ENCODE measurements at places on chromosomes 1 and 21. TPM values are rescaled to one million over a fixed set of nuclear protein-coding genes. Genes with fewer than 3 reads are reported as not detected.

FCRL1 gene
- 1.8 TPM for total RNA-seq

PRAMEF15 gene
- not detected for total RNA-seq

RPS27 gene
- 1,129 TPM for total RNA-seq

HTR6 gene
- total RNA-seq, result not detected

TAS1R2 gene
- total RNA-seq, result not detected

DCDC2B gene
- not detected for total RNA-seq

MFSD2A gene
- total RNA-seq, result 13.1 TPM

LRRC71 gene
- total RNA-seq, result not detected

AIRE gene
- not detected for total RNA-seq

- no peak for DNase-seq
Observed at GRCh38 chr1:31020007-31020790, 45.3 kb downstream of the PUM1 start.

GRCh38 chr1:97202481-97203380 lies 481.1 kb downstream of the PTBP2 start:
- no peak for DNase-seq

DNA sequence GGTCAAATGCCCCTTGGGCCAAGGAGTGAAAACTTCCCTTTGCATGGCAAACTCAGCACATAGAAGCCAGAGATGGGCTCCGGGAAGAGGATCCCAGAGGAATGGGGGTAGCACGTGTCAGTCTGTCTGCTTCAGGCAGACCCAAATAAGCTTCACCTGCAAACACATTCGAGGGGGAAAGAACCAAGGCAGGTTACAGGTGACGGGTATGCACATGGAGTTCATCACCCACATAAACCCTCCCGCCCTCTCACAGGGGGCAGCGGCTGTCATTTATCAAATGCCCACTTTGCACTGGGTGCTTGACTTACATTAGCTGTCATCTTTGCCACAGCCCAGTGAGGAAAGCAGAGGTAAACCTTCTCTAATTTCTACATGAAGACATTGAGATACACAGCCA lies 73.0 kb upstream of the TLR5 start:
- no peak for DNase-seq

DNA sequence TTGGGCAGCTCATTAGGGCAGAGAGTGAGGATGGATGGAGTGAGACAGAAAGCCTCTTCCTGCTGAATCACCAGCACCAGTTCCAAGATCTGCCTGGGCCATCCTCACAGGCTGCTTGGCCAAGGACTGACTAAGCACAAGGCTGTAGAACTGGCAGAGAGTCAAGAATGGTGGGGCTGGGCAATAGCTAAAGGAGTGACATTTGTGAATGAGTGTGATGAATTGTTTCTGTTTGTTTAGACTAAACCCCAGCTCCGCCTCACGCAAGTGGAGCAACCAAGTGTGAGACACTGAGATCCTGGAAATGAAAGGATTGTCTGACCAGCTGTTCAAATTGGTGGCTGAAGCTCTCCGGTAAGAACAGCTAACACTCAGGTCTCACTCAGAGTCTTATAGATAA lies 38.6 kb downstream of the BRINP2 start:
- peak; percentile 39 for DNase-seq

DNA sequence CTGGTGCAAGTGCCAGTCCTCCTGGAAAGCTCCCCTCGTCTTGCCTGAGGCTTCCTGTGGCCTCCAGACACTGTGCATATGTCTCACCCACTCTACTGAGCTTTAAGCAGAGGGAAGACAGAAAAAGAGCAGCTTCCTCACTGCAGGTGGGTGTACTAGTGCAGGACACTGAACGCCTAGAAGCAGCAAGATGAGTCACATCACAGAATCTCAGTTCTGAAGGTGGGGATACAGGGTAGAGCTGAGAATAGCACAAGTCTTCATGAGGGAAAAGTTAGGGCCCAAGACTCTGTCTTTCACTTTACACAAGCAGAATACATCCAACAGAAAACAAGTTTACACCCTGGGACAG lies 37.4 kb downstream of the PCAT6 start:
- no peak for DNase-seq

GRCh38 chr1:239457491-239458143 lies 71.2 kb downstream of the CHRM3 start:
- no peak for DNase-seq

- DNase-seq, result no peak
Observed at GRCh38 chr1:37795340-37796125, 1.9 kb downstream of the MANEAL start.

- no peak for DNase-seq
Observed at GRCh38 chr1:236066828-236067386, 2.0 kb upstream of the NID1 start.

DNA sequence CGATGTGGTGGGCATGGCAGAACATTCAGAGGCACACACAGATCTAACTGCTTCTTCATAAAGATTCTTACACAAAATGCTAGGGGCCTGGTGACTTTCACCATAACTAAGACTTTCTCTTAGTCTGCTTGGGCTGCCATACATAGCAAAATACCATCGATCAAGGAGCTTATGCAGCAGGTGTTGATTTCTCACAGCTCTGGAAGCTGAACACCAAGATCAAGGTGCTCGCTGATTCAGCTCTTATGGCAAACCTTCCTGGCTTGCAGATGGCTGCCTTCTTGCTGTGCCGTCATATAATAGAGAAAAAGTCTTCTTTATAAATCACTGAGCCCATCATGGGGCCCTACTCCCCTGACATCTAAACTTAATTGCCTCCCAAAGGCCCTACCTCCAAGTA lies 487.3 kb downstream of the AJAP1 start:
- no peak for DNase-seq

DNA sequence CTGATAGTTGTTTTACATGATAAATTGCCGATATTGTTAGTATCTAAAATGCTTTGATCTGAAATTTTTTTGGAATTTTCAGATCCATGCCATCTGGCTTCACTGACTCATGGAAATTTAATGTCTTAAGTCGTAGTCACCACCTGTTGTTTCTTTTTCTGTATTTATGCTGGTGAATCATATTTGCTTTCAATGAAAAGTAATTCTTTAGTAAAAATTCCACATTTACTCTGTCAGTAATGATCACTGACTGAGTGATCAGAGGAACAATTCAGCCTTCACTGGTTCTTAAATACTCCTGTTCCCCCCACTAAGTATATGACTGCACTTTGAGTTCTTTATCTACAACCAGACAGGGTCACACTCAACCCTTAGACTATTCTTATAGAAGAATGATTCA lies 185.6 kb upstream of the NRIP1 start:
- DNase-seq, result no peak

GRCh38 chr1:109669246-109669948 lies 1.5 kb downstream of the GSTM2 start:
- no peak for DNase-seq

- no peak for DNase-seq
Observed at GRCh38 chr1:12756768-12757413, 10.9 kb downstream of the CFAP107 start.

- no peak for DNase-seq
Observed at GRCh38 chr1:221067721-221068120, 188.5 kb downstream of the HLX start.

DNA sequence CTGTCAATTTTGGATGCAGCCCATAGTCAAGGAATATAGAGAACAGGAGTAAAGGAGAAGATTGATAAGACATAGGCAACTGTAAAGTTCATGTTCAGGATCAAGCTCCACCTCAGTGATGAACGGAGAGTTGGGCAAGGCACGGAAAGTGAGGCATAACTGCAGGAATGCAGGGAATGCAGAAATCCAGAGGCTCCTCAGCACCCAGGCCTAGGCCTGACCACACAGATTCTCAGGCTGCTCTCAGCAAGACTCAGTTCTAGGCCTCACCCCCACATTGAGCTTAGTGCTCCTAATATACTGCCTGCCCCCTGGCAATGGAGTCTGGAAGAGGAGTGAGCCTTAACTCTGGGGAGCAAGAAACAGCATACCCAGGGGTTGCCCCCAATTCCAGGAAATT lies 36.3 kb upstream of the S1PR1 start:
- no peak for DNase-seq

DNA sequence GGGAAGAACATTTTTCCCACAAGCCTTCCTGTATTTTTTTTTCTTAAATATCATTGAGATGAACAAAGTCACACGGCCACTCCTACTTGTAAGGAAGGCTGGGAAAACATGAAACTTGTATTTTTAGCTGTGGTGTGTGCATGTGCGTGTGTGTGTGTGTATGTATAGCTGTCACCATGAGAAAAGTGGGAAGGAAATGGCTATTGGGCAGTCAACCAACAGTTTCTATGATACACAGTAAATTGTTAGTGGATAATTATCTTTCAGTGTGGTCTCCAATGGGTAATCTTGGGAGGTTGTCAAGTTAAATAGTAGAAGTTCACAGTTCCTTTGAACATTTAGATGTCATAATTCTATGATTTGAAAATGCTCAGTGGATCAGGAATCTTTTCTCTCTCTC lies 132.7 kb upstream of the USP24 start:
- DNase-seq, result no peak

- no peak for DNase-seq
Observed at GRCh38 chr1:90712153-90712856, 4.8 kb downstream of the BARHL2 start.

DNA sequence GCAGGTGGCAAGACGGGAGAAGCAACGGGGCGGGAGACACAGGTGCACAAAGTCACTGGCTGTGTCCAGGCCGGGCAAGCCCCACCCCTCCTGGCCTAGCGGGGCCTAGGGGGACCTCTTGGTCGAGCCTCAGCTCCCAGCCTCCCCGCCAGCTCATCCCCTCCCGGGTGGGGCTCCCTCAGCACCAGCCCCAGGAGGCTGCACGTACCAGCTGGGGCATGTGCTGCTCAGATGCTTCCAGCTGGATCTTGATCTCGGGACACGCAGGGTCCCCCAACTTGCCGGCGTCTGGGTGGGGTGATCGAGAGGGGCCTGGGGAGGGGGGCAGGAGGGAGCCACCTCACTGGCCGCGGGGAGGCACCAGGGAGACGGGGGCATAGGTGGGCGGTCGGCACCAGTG lies 71.4 kb downstream of the RAP1GAP start:
- DNase-seq, result no peak

GRCh38 chr1:201098992-201099677 lies 13.1 kb downstream of the CACNA1S start:
- no peak for DNase-seq

GRCh38 chr1:59687081-59687480 lies 127.7 kb upstream of the HOOK1 start:
- DNase-seq, result no peak
